ENCODE measurements at places on chromosomes 7 and 10.

- no peak for DNase-seq
Observed at GRCh38 chr7:24831240-24831639, 74.0 kb upstream of the GSDME start.

GRCh38 chr10:123786896-123787295 is 104.7 kb downstream of the CPXM2 start:
- no peak for DNase-seq

- no peak for DNase-seq
Observed at GRCh38 chr7:3176112-3177000, 124.7 kb upstream of the SDK1 start.

GRCh38 chr7:40437936-40438634 is 303.3 kb downstream of the SUGCT start:
- no peak for DNase-seq

DNA sequence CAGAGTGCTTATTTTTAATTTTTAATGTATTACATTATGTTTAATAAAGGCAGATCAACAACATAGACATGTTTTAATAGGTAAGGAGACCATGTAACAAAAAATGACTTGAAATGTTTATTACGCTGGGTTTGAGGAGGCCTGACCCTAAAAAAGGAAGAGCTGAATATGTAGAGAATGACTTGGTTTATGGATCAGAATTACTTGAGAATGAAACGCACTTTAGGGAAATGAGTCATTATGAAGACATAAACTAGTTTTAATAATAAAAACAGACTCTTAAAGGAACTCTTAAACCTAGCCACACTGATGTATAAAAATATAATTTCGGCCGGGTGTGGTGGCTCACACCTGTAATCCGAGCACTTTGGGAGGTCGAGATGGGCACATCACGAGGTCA is 56.5 kb downstream of the CTTNBP2 start:
- DNase-seq = no peak

DNA sequence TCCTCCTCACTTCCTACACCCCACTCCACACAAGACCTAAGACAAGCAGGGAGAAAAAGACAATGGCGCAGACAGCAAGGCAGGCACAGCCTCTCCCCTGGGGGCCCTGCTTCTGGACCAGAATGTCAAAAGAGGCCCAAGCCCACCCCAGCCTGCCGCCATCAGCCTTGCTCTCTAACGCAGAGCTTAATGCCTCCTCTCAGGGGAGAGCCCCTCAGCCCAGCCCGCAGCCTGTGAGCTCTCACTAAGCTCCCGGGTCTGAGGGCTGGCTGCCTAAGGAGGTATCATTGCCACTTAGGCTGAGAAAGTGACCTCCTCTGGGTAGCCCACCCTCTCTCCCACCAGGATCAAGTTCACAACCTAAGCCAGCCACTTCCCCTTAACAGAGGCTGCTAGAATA is 16.7 kb downstream of the SLIT1 start:
- no peak for DNase-seq

DNA sequence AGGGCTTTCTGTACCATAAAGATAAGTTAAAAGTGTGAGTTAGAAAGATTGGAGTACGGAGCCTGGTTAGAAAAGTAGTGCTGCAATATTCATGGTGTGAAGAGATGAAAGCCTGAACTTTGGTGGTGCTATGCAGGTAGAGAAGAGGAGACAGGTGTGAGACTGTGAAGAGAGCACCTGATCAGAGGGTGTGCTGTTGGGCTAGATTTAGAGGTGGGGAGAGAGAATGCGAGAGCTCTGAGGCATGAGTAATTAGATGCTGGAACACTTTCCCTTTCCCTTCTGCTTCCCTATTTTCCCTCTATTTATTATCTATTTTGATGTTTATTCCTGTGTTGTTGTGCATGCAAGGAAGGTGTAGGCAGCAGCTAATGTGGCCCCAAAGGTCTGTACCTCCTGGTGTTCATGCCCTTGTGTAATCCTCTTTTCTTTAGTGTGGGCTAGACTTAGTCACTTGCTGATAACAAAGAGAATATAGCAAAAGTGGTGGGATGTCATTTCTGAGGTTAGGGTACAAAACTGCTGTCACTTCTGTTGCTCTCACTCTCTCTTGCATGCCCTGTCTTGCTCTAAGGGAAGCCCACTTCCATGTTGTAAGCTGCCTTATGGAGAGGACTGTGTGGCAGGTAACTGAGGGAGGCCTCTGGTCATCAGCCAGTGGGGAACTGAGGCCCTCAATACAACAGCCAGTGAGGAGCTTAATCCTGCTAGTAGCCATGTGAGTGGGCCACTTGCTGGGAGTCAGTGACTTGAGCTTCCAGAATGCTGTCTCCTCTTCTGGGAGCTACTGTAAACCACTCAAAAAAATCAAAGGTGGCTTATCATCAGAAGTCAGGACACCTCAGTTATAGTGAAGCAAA is 2.6 kb upstream of the ATXN7L1 start:
- no peak for DNase-seq

- DNase-seq = no peak
Observed at GRCh38 chr7:126574276-126575250, 678.2 kb downstream of the GRM8 start.

DNA sequence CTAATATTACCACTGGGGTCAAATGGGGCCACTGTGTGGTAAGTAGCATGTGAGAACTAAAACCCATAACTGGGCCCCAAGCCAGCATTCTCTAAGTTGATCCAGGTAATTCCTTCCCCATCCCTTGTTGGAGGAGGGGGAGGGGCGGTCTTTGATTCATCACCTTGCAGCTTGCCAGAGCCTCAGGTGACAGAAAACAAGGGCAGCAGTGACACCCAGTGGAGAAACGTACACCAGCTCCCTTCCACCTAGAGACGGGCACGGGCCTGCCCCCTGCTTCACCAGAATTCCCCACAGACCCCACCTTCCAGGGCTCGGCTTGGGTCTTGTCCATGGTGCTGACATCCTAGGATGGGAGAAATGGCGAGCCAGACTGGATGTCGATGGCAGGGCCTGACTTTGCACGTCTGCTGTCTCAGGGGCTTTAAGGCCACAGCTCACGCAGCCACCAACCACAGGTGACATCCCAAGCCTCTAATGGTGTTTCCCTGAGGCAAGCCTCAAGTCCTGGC is 102.0 kb downstream of the STRA8 start:
- DNase-seq = no peak

GRCh38 chr7:30661926-30662325 is 20.3 kb downstream of the CRHR2 start:
- DNase-seq = no peak

- no peak for DNase-seq
Observed at GRCh38 chr7:155602156-155602555, 42.3 kb upstream of the RBM33 start.

- DNase-seq = no peak
Observed at GRCh38 chr7:17083392-17084165, 201.8 kb upstream of the AGR3 start.

DNA sequence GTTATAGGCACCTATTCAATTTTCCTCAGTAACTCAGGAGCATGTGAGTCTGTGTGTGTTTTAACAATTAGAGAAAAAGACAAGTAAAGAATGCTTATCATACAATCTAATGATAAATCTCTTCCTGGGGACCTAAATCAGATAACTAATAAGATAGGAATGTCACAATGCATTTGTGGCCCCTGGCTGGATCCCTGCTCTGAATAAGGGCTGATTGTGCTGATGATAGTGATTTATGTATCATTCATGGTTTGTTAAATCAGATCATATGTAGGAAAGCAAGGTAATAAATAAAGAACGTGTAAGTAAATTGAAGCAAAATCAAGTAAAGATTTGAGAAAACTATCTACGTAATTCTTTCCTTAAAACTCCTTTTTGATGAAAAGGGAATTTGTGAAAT is 145.9 kb downstream of the C7orf25 start:
- no peak for DNase-seq

- DNase-seq = no peak
Observed at GRCh38 chr10:67299761-67300160, 373.9 kb downstream of the LRRTM3 start.

GRCh38 chr10:84547616-84548015 is 219.2 kb downstream of the CCSER2 start:
- no peak for DNase-seq

GRCh38 chr10:113540845-113541548 is 11.9 kb upstream of the HABP2 start:
- no peak for DNase-seq

- DNase-seq = no peak
Observed at GRCh38 chr7:15679306-15679705, 7.2 kb downstream of the MEOX2 start.

DNA sequence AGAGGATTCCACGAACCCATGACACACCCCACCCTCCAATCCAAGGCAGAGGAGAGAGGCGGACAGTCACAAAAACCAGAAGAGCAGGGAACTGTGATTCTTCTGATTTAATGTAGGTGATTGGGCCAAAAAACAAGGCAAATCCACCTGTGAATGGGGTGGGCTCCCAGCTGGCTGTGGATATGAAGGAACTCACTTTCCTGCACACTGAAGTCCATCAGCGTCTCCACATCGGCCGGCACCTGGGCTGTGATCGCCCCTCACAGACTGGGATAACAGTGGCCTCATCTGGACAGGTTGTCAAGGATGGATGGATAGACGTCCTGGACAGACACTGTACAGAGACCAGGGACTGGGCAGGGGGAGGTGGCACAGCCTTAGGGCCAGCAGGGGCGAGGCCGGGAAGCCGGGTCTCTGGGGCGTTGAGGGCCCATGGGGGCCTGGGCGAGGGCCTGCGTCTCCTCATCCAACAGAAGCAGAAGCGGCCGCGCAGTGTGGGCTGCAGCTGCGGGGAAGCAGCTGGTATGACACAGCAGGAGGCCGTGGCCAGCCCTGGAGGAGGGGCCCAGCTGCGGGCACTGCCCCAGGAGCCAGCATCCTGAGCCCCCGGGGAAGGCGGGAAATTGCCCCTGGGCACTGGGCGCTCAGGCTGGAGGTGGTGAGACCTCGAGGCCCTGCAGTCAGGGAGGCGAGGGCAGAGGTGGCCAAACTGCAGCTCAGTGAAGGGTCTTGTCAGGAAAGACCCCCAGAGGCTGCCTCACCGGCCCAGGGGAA is 54.2 kb downstream of the DIP2C start:
- no peak for DNase-seq

- no peak for DNase-seq
Observed at GRCh38 chr10:111175787-111176186, 99.0 kb downstream of the ADRA2A start.

GRCh38 chr7:136015638-136016037 is 38.5 kb upstream of the MTPN start:
- no peak for DNase-seq

- DNase-seq = no peak
Observed at GRCh38 chr10:19046679-19047078, 1.9 kb upstream of the MALRD1 start.

DNA sequence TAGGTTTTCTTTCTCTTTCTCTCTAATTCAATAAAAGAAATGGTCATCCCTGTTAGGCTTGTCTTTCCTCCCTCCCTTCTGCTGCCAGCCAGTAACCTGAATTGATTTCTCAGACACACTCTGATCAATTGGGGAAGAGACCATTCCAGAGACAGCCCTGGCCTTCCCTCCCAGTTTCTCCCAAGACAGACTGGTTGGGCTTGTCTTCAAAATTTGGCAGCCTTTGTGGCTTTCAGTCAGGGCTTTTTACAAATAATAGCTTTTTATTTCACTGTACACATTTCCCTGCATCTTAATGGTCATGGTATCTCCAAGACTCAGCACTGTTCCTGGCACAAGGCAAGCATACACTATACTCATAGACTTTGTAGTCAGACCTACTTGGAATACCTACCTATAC is 33.9 kb downstream of the BCAP29 start:
- no peak for DNase-seq

GRCh38 chr10:75021379-75022249 is 89.8 kb upstream of the SAMD8 start:
- DNase-seq = no peak

GRCh38 chr10:25824050-25824449 is 110.0 kb upstream of the MYO3A start:
- no peak for DNase-seq

DNA sequence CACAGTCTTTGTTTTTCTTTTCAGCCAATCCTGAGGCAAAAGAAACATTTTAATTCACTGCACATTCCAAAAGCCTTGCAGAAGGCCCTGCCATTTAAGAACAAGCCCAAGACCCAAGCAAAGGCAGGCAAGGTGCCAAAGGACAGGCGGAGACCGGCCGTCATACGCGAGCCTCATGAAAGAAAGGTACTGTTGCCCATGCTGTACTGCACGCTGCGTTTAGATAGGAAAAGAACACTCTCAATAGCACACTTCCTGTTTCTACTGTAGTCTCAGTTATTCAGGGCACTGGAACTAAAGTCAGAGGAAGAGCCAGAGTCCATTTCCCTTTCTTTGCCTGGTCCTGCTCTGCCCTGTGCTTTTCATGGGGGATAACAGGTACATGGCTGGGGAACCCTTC is 47.6 kb downstream of the BMS1 start:
- no peak for DNase-seq

DNA sequence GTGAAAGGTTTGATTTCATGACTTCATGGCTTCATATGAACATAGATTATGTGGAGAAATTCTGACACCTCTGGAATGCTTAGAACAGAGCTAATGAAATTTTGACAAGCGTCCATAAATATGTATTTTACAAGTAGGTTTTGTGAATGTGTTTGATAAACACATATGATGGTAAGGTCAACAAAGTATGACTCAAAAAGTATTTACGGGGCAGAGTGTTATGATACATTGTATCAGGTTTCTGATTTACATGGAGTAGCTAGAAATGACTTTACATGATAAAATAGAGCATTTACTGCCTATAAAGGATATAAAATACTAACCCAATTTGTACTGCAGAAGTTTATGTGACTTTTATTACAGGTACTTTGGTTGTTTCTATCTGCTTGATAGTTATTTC is 206.3 kb downstream of the MDFIC start:
- DNase-seq = no peak

DNA sequence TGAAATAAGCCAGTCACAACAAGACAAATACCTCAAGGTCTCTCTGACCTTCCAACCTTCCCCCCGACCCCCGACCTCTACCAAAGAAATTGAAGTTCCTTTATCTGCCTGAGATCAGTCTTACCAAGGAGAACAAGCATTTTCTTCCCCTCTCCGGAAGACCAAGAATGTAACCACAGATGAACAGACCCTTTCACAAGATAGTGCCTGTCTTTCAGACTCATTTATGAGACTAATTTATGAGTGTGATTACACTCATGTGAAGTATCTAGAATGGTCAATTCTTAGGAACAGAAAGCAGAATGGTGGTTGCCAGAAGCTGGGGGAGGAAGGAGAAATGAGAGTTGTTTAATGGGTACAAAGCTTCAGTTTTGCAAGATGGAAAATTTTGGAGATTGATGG is 108.9 kb upstream of the MKLN1 start:
- no peak for DNase-seq
